H1 (cell line): ENCODE measurements at places on chromosomes 4 and X. TPM values are rescaled to one million over a fixed set of nuclear protein-coding genes. Genes with fewer than 3 reads are reported as not detected.

MRFAP1 gene
- total RNA-seq, result 307 and 313 TPM in 2 replicates

DNA sequence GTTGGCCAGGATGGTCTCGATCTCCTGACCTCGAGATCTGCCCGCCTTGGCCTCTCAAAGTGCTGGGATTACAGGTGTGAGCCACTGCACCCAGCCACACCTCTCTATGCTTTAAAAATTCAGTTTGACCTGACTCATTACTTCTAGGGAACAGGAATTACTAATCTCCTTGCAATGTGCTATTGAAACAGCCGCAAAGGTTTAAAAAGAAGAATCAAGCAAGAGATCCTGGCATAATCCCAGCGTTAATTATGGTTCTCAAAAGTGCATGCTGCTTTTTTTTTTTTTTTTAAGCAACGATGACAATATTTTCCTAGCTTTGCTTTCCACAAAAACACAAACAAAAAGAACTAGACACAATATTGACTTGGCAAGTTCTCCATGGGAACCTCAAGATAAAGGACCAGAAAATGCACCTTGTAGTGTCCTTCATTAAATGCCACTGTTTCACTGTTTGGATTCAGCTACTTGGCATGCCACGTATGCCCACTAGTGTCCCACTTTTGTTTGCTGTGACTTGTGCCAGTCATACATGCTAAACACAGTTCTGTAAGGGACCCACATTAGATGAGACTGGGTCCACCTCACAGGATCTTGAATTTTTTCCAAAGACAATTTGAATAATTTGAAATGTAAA is 112.6 kb upstream of the PPARGC1A start:
- no peaks in the 10 kb centered on the region for H3K36me3 ChIP-seq
- H3K27ac ChIP-seq, result no peak overlapping the region
- H3K27me3 ChIP-seq, result no peaks in the 10 kb centered on the region
- H3K4me1 ChIP-seq, result no peaks in the 10 kb centered on the region; the same call in 1 of the 2 replicates

VBP1 gene
- 56.0 and 59.7 TPM in 2 replicates for total RNA-seq

- H3K4me1 ChIP-seq, result no peaks in the 10 kb centered on the region; the same call in 1 of the 2 replicates
- no peak overlapping the region for H3K4me3 ChIP-seq
- DNase-seq, result no peak
- no peaks in the 10 kb centered on the region for H3K27me3 ChIP-seq
Measured at GRCh38 chrX:17560385-17560784, 176.9 kb upstream of the SCML1 start.

GRCh38 chr4:89056292-89056952 is 563 bp downstream of the FAM13A start:
- no peak overlapping the region for H3K27ac ChIP-seq
- H3K36me3 ChIP-seq, result no peaks in the 10 kb centered on the region
- H3K4me3 ChIP-seq, result peak overlapping the region; percentile 69
- no peaks in the 10 kb centered on the region for H3K27me3 ChIP-seq
- H3K4me1 ChIP-seq, result no peaks in the 10 kb centered on the region

DNA sequence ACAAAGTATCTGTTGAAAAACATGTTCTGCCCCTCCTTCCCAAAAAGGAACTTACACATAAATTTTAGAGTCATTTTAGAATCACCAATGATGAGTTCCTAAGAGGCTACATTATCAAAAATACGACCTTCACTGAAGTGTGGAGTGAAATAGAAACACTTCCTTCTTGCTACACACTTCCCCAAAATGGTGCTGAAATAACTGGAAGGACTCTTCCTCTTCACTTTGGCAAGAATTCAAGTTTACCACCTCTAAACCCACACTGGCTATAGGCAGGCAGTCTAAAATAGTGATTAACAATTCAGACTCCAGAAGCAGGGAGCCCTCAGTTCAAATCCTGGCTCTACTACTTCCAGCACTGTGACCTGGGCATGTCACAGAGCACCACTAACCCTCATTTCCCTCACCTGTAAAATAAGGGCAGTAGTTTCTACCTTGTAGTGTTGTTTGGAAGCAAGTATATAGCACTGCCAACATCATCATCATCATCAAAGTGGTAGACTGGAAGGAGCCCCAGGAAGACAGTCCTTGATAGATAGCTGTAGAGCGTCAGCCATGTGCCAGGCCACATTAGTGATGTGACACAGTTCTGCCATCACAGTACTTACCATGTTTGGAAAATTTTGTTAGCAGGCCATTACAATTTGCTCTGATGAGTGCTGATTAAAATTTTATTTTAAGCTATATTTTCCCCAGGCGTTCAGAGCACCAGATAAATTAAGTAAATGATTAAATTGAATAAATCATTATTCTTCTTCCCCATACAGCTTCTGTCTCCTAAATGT is 103.3 kb downstream of the PARM1 start:
- H3K27ac ChIP-seq, result no peak overlapping the region
- no peak for DNase-seq
- H3K4me1 ChIP-seq, result no peaks in the 10 kb centered on the region
- no peak overlapping the region for H3K4me3 ChIP-seq
- H3K36me3 ChIP-seq, result no peaks in the 10 kb centered on the region
- H3K27me3 ChIP-seq, result no peaks in the 10 kb centered on the region

- no peak for DNase-seq
- H3K36me3 ChIP-seq, result no peaks in the 10 kb centered on the region
- no peaks in the 10 kb centered on the region for H3K27me3 ChIP-seq
- no peak overlapping the region for H3K4me3 ChIP-seq
Measured at GRCh38 chr4:142095886-142096605, 459.7 kb downstream of the IL15 start.

- no peaks in the 10 kb centered on the region for H3K4me1 ChIP-seq
- H3K4me3 ChIP-seq, result no peak overlapping the region
- no peaks in the 10 kb centered on the region for H3K27me3 ChIP-seq
- H3K36me3 ChIP-seq, result no peaks in the 10 kb centered on the region
- DNase-seq, result no peak
Measured at GRCh38 chr4:152690706-152691651, 11.2 kb upstream of the TMEM154 start.

KLB gene
- not detected in 2 replicates for total RNA-seq

GRCh38 chr4:113548303-113548702 is 213.2 kb downstream of the CAMK2D start:
- DNase-seq, result no peak
- no peaks in the 10 kb centered on the region for H3K27me3 ChIP-seq
- no peaks in the 10 kb centered on the region for H3K36me3 ChIP-seq
- no peak overlapping the region for H3K4me3 ChIP-seq

- H3K36me3 ChIP-seq, result no peaks in the 10 kb centered on the region
- H3K4me3 ChIP-seq, result no peak overlapping the region
- DNase-seq, result no peak
- no peak overlapping the region for H3K27ac ChIP-seq
- H3K27me3 ChIP-seq, result no peaks in the 10 kb centered on the region
Measured at GRCh38 chr4:185896817-185897488, 85.0 kb upstream of the SORBS2 start.

GRCh38 chr4:6008092-6008551 is 10.1 kb downstream of the C4orf50 start:
- DNase-seq, result peak; percentile 67
- no peaks in the 10 kb centered on the region for H3K36me3 ChIP-seq
- peaks cover 22% of the 10 kb centered on the region for H3K27me3 ChIP-seq
- no peak overlapping the region for H3K27ac ChIP-seq
- peak overlapping the region; percentile 6; the same call in 1 of the 2 replicates for H3K4me3 ChIP-seq

MAGEA4 gene
- 0.27 and 0.45 TPM in 2 replicates for total RNA-seq

DNA sequence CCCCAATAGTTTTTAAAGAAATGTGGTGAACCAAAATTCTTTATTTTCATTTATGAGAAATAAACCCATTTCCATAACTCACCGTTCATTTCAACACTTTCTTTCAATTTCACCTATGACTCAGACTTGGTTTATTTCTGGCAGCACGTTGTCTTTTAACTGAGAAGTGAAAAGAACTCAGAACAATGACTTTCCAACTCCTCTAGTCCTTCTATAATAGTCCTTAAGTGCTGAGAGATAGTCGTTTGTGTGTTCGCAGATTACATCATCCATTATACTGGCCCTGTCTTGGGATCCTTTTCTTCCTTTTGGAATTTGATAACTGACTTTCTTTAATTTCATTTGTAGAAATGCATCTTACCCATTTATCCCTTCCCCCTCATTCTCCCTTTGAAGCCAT is 113.6 kb downstream of the GLUD2 start:
- H3K4me1 ChIP-seq, result no peaks in the 10 kb centered on the region
- no peak overlapping the region for H3K4me3 ChIP-seq
- no peaks in the 10 kb centered on the region for H3K27me3 ChIP-seq

SMR3B gene
- not detected in 2 replicates for total RNA-seq

MID1 gene
- 49.3 and 54.3 TPM in 2 replicates for total RNA-seq

KIAA1210 gene
- total RNA-seq, result not detected in 2 replicates

- H3K36me3 ChIP-seq, result no peaks in the 10 kb centered on the region
- H3K27ac ChIP-seq, result peak overlapping the region; percentile 87
- no peaks in the 10 kb centered on the region for H3K27me3 ChIP-seq
- DNase-seq, result no peak
- H3K4me1 ChIP-seq, result peaks cover 4% of the 10 kb centered on the region; the same call in 1 of the 2 replicates
Measured at GRCh38 chr4:26319949-26320537, 771 bp upstream of the RBPJ start.

CXCL11 gene
- 0.33 TPM in 1 of 2 replicates, not detected in the other for total RNA-seq
